ENCODE measurements at places on chromosomes 1 and 21. TPM values are rescaled to one million over a fixed set of nuclear protein-coding genes. Genes with fewer than 3 reads are reported as not detected.

IGSF3 gene
- 0.07 TPM for polyA plus RNA-seq

- peak; percentile 11 for DNase-seq
These were observed 67.0 kb downstream of the PIK3R3 start for GRCh38 chr1:46065405-46065804.

GRCh38 chr1:19762175-19762779 lies 37.4 kb downstream of the TMCO4 start:
- no peak for DNase-seq

DNA sequence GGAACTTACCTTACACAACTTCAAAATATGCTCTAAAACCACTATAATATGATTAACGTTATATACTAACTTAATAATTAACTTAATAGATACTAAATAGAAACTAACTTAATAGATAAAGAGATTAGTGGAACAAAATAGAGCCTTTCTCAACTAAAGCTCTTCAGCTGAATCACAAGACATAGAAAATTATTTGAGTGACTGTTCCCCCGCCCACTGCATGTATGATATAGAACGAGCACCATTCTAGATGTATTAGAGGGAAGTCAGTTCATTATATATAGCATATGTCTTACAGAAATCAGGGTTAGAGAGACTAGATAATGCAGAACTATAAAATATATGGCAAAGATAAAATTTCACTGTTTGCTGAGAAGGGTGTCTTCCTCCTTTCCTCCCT lies 16.3 kb downstream of the LYPLAL1 start:
- no peak for DNase-seq

DNA sequence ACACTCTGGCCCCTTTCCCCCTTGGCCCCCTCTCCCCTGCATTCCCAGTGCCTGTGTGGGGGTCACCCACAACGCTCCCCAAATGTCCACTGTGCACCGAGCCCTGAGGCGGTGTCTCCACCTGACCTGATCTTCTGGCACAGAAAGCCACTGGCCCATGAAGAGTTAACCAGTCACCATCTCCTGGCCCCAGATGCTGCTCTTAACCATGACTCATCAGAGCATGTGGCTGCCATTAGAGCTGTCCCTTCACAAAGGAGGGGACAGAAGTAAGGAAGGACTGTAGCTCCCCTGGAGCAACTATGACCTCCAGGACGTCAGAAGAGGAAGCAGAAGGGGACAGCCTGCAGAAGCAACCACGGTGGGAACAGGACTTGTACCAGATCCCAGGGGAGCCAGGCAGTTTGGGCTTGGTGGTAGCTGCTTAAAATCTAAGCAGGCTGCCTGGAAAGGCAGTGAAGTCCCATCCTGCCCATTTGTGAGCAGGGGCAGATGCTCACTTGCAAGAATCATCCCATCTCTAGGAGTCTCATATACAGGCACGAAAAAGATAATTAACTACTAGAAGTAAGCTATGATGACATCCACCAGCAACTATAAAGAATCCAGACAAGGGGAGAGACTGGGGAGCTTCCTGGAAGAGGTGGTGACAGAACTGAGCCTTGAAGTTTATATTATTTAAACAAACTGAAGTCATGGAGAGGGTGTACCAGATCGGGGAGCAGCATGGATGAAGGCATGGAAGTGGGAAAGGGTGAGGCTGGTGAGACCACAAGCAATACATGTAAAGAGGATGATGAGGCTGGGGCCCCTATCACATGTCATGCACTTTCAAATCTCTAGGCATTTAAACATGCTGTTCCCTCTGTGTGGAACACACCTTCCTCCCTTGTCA lies 1.1 kb upstream of the TTC39A start:
- DNase-seq = peak; percentile 71

All from CD14-positive monocyte (primary cell).